ENCODE measurements at places on chromosomes 7 and 10.

GRCh38 chr10:67934336-67934735 is 49.9 kb downstream of the SIRT1 start:
- DNase-seq: no peak

DNA sequence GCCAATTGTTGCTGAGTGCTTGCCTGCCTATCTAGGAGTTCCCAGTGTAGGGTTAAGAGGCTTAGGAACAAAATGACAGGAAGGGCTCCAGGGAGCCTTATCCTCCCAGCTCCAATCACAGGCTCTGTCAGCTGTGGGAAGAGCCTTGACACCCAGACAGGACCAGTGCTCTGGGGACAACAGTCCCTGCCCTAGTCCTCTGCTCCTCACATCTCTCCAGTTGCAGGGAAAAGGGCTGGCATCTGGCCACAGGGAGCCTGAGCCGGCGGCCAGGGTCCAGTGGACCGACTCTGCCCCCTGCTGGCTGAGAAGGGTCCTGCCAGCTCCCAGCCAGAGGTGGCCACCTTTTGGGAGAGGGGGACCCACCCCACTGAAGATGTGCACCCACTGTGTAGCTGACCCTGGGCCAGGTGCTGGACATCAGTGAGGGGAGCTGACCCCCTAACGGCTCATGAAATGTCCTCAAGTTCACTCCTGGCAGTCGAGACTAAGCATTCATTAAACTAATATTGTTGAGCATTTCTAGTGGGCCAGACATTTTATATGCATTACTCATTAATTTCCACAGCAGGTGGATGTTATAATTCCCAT is 17.6 kb downstream of the DNAJB12 start:
- DNase-seq: no peak

- no peak for DNase-seq
Measured at GRCh38 chr10:58384095-58384494, 1.1 kb upstream of the TFAM start.

- DNase-seq: no peak
Measured at GRCh38 chr7:121027761-121028669, 39.5 kb downstream of the CPED1 start.

- no peak for DNase-seq
Measured at GRCh38 chr7:151884312-151885201, 7.6 kb upstream of the PRKAG2 start.

DNA sequence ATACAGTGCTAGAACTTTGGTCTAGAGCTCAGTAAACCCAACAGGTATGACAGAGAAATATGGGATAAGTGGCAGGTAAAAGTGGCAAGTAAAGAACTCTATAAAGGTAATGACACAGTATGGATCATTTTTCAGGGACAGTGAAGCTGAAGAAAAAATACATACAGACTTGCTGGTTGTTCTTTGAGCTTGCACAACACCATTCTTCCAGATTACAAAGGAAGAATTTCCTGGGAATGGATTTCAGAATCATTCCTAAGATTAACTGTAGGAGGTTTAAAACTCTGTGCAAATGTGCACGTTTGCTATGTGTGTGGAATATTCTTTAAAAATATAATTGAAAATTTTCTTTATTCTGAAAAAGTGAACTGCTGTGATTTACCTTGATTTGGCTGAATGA is 36.0 kb downstream of the PHF14 start:
- no peak for DNase-seq

GRCh38 chr7:134298902-134299683 is 17.6 kb downstream of the SLC35B4 start:
- DNase-seq: no peak

- DNase-seq: no peak
Measured at GRCh38 chr7:32631021-32631420, 135.7 kb downstream of the AVL9 start.

GRCh38 chr10:130190737-130191115 is 54.5 kb downstream of the GLRX3 start:
- no peak for DNase-seq

DNA sequence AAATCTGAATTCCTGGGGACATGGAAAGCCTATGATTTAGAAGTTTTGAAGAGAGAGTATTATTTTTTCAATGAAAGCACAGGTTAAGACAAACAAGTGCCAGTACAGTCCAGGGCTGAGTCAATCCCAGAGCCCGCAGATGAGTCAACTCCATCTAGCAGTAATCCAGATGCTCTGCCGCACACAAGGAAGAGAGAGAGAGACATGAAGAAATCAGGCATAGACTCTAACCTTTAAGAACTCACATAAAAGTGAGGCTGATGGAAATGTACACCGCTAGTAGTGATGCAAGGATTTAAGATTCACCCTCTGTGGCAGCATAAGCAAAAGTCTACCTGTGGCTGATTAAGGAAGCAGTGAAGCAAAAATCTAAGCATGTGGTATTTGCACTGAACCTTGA is 651.5 kb downstream of the TNS3 start:
- DNase-seq: peak; percentile 86

- no peak for DNase-seq
Measured at GRCh38 chr10:306007-306674, 170.9 kb downstream of the ZMYND11 start.

DNA sequence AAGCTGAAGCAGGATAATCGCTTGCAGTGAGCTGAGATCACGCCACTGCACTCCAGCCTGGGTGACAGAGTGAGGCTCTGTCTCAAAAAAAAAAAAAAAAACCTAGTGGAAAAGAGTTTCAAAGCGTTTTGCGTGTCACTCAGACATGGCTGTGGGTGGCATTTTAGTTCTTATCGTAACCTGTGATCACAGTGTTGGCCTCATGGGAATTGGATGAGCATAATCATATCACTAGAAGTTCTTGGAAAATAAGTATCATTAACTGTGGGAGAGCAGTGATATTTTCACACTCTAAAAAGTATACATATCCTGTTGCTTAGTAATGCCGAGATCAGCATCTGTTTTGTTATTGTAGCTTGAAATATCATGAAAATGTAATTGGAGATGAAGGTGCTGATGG is 92.6 kb downstream of the CREM start:
- DNase-seq: no peak

- no peak for DNase-seq
Measured at GRCh38 chr10:1217661-1218060, 161.5 kb downstream of the WDR37 start.

GRCh38 chr10:34288634-34289033 is 526.5 kb downstream of the PARD3 start:
- DNase-seq: peak; percentile 46

- DNase-seq: no peak
Measured at GRCh38 chr7:149845257-149845980, 7.2 kb downstream of the ZNF862 start.

GRCh38 chr10:6221971-6222751 is 19.4 kb downstream of the PFKFB3 start:
- DNase-seq: no peak

DNA sequence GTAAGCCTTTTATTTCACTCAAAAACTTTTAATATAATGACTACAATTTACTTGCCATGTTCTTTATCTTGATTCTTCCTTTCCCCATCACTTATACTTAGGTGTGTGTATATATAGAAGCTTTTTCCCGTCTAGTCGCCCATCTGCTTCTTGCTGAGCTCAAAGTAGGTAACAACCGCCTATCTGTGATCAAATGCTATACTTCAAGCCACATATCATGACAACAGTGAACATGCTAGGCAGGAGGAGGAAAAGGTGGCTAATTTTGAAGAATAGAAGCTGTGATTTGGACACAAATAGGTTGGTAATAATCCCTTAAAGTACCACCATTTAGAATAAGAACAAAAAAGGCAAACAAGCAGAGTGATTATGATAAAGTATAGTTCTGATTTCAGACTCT is 367.3 kb upstream of the CHRM2 start:
- no peak for DNase-seq

DNA sequence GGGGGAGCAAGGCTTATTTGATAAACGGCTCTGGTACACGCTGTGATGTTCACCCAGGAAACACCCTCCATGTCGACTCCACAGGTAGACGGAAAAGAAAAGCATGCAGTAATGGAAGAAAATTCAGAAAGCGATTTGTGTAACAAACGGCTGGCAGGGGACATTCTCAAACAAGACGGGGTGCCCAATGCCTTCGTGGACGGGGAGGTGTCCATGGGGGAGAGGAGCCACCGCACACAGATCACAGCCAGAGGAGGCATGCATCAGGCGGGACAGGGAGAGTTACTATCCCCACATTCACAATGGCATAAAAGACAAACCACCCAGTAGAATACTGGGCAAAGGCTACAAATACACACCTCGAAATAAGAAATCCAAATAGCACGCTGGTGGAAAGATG is 20.1 kb downstream of the CNPY1 start:
- DNase-seq: no peak
